Pons (tissue), 1 donor: ENCODE measurements at places on chromosomes 6 and 20.

DNA sequence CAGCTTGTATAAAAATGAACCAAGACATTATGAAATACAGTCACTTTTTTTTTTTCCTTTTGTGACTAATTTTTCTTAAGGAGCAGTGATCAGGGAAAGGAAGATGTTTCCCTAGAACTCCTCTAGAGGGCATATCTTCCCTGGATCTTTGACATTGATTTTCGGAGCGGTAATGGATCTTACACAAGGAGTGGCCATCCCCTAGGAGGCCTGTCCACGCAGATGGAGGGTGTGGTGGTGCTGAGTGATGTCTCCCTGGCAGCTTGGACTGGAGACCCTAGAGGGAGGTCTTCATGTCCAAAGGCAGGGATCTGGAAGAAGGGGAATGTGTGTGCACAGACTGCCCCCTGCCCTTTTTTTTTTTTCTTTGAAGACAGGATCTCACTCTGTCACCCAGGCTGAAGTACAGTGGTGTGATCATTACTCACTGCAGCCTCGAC lies 7.0 kb upstream of the KIFC1 start:
- DNase-seq: no peak

DNA sequence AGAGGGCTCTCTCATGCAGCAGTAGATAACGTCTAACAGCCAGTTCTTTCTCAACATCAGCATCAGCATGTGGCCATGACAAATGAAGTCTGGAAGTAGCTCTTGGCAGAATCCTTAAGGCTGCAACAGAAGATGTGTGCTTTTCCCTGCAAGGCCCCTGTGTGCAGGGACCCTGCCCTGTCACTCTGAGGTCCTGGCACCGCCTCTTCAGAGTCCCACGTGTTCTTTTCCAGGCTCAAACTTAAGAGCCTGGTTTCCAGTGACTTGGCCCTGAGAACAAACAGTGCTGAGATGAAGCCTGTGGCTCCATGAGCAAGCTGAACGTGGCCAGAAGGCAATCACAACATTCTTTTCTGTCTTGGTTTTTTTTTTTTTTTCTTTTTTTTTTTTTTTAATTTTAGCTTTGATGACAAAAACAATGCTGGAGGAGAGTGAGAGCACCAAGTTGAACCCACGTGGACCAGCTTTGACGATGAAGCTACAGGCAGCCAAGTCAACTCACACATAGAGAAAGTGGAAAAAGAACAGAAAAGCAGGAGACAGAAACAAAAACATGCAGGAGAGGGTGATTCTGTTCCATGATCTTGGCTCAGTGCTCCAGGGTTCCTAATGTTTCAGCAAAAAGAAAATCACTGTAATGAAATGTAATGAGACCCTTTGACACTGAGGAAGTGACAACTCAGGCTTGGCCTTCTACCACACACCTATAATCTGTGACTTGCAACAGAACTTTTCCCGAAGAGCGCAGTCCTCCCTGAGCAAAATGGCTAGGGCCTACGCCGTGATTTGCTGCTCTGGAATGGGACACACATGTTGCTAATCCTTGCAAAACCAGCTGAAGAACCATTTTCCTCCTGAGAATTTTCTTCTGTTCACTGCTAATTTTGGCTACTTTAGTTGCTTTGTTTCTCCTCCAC lies 86.1 kb downstream of the FOXC1 start:
- no peak for DNase-seq

DNA sequence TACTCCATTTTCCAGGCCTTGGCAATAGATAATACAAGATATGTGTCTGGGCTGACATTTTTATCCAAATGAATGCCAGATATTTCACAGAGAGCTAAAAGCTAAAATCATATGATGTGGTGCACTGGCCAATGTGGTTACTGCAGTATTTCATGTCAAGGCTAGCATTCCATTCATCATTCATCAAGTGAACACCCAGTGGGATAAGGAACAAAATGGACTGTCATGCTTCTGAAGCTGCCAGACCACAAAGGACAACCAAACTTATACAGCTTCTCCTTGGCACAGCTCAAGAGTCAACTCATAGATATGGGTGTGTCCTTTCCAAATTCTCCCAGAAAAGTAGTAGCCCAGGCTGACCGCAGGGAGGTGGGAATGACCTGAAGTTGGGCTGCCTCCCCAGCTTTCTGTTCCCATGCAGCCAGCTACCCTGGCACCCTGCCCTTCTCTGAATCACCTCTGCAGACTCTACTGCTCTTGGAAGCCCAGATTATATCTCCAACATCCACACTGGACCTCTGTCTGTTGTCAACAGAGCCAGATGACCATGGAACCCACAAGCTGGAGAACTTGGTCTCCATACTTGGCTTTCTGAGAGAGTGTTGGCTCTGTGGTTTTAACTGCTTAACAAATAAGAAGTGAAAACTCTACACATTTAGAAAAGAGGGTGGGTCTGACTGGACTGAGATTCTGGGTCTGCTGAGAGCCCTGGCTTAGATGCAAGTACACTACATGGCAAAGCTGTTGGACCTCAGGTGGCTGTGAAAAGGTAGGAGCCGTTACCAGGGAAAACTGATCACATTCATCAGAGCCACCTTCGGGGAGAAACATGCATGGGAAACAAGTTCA lies 122.8 kb downstream of the ALDH8A1 start:
- DNase-seq: no peak

- peak; percentile 53 for DNase-seq
Observed at GRCh38 chr20:8244637-8245036, 112.6 kb downstream of the PLCB1 start.

DNA sequence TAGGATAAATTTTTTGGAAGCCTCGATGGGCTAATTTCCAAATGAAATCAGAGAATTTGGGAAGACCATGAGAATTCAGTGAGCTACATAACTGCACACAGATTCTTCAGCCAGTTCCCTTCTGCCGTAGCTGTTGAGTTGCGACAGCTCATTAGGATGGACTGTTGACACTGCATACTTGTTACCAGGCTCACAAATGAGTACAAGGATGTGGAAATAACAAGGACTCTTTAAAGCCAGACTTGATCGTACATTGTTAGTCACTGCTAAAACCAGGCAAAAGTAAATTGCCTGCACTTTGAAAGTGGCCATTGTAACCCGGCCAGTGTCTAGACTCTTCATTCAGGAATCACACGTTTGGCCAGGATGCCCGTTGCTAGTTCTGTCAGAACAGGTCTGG lies 37.0 kb downstream of the NDUFAF5 start:
- DNase-seq: no peak

DNA sequence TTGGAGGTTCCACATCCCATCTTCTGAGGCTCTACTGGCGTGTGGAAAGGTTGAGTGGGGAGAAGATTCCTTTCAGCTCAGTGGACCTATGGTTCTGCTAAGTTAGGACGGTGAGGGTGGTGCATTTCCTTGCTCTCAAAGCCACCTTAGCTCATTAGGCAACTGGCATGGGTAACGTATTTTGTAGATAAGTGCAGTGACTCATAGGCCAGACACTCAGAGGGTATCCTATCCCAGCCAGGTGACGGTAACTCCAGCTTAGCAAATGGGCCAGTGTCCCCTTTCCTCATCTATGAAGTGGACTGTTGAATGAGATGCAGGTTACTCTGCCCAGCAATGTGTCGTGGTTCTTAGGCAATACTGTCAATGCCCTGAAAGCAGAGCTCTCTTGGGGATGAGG lies 3.7 kb downstream of the RPS6KA2 start:
- DNase-seq: no peak

GRCh38 chr6:33124525-33124901 lies 48.7 kb downstream of the HLA-DPB1 start:
- no peak for DNase-seq

DNA sequence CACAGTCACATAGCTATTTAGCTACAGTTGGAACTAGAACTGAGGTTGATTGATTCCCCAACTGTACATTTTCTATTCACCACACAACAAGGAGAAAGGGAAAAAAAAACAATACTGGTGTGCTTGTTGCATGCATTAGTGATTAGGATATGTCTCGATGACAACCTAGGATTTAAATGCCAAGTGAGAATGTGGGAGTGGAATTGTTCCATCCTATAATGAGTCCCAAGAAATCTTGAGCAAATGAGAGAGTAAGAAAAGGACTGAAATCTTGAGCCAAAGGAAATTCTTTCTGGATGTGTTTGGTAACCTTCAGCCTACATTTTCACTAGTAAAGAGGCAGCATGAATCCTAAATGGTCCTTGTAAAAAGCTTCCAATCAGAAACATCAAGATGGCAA lies 232.7 kb downstream of the HIVEP2 start:
- DNase-seq: no peak

- no peak for DNase-seq
Observed at GRCh38 chr6:29519291-29520010, 31.7 kb upstream of the MAS1L start.

GRCh38 chr20:63689046-63690002 lies 7.1 kb upstream of the TNFRSF6B start:
- no peak for DNase-seq

- DNase-seq: no peak
Observed at GRCh38 chr6:168120390-168121302, 41.6 kb upstream of the FRMD1 start.

GRCh38 chr6:37698264-37699137 lies 818 bp upstream of the MDGA1 start:
- DNase-seq: no peak

- no peak for DNase-seq
Observed at GRCh38 chr6:27980111-27980510, 23.1 kb downstream of the OR2B6 start.

GRCh38 chr6:137313928-137314855 lies 95.0 kb upstream of the IFNGR1 start:
- DNase-seq: peak; percentile 81

DNA sequence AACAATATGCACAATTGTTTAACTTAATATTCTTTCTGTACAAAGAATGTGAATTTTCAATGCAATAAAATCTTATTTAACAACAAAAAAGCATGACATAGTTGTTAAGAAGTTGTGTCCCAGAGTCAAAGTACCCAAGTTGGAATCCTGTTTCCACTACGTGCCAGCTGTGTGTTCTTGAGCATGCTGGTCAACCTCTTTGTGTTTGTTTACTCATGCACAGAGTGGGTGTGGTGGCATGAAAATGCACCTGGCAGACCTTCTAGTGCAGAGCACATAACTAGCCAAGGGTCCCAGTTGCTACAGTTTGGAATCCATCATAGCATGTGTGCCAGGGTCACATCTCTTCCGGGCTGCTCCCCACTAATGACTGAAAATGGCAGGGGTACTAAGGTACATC lies 24.7 kb upstream of the MOCS1 start:
- no peak for DNase-seq

- DNase-seq: no peak
Observed at GRCh38 chr6:144339859-144340452, 54.8 kb downstream of the UTRN start.

GRCh38 chr6:10402648-10403311 lies 12.1 kb downstream of the TFAP2A start:
- DNase-seq: no peak

GRCh38 chr20:13412806-13413445 lies 191.9 kb downstream of the ISM1 start:
- DNase-seq: no peak

DNA sequence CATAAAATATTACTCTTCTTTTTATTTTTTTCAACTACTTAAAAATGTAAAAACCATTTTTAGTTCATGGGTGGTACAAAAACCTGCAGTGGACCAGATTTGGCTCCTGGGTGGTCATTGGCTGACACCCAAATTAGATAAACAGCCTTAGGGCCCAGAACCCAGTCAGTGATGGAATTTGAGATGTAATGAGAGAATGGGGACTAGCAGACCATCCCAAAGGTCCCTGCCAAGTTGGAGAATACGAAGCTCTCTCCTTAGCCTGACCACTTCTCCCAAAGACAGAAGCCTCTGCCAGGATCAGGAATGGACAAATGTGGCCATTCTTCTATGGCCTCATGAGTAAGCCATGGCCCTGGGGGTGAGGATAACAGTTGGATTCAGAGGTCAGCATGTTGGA lies 194.7 kb downstream of the NFATC2 start:
- no peak for DNase-seq

GRCh38 chr20:58408603-58409246 lies 19.7 kb downstream of the VAPB start:
- peak; percentile 91 for DNase-seq

- DNase-seq: no peak
Observed at GRCh38 chr20:40591536-40591935, 97.5 kb downstream of the MAFB start.

- DNase-seq: no peak
Observed at GRCh38 chr20:62825333-62825985, 8.6 kb downstream of the COL9A3 start.

GRCh38 chr6:161031721-161032495 lies 40.3 kb downstream of the MAP3K4 start:
- no peak for DNase-seq

GRCh38 chr6:97705568-97705967 lies 422.6 kb upstream of the MMS22L start:
- DNase-seq: peak; percentile 40

DNA sequence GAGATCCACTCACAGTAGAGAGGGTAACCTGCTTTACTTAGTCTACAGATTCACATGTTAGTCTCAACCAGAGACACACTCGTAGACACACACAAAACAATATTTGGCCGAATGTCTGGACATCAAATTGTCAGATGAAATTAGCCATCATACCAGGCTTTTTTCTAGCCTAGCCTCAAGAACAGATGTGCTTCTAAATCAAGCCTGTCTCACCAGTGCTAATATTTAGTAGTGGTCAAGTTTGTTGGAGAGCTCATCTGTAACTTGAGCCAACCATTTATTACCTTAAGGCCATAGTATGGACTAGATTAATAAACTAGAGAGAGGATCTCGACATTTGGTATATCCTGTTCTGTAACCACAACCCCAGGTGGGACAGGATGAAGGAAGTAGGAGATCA lies 1118.8 kb upstream of the MAP3K7 start:
- no peak for DNase-seq

DNA sequence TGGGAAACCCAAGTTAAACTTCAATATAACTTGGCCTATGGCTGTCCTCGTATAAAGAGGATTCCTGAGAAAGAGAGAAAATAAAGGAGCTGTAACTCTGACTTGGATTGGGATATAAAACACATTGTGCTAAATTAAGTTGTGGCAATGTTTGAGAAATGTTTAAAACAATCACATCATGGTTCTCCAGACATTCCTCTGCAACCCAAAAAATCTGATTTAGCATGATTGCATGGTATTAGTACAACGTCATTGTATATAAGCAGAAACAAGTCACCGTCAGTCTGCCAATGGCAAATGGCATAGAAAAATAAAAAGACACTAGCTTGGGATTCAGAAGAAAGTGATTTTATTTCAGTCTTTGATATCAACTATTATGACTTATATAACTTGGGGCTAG lies 140.2 kb upstream of the FAM83B start:
- DNase-seq: no peak

GRCh38 chr20:36182604-36183154 lies 28.1 kb downstream of the EPB41L1 start:
- no peak for DNase-seq

- peak; percentile 72 for DNase-seq
Observed at GRCh38 chr6:90146921-90147649, 149.6 kb downstream of the BACH2 start.

GRCh38 chr20:58128635-58129625 lies 99.5 kb downstream of the ANKRD60 start:
- DNase-seq: no peak

- no peak for DNase-seq
Observed at GRCh38 chr6:145506565-145506964, 228.8 kb downstream of the EPM2A start.

GRCh38 chr20:40218316-40218969 lies 470.6 kb downstream of the MAFB start:
- peak; percentile 90 for DNase-seq

- DNase-seq: peak; percentile 5
Observed at GRCh38 chr6:137471497-137471896, 22.7 kb downstream of the OLIG3 start.
